ENCODE measurements at places on chromosomes 5 and 9.
A peak's percentile ranks its signal among the peaks of the same experiment; 100 is the strongest.

DNA sequence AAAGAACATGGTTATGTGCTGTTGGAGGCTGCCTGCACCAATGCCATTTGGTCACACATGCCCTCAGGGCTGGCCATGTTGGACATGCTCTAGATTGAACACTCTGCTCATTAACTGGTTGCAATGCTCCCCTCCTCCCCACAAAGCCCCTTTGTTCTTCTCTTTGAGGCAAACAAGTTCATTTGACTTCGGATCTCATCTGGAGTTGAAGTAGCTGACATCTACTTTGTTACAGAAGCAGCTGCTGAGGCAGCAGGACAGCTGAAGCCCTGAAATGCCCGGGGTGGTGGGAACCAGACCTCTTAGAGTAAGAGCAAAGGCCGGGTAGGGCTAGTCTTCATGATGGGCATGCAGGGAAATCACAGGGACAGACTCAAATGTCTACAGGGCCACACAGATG is 123.5 kb downstream of the APBA1 start:
- DNase-seq: no peak

DNA sequence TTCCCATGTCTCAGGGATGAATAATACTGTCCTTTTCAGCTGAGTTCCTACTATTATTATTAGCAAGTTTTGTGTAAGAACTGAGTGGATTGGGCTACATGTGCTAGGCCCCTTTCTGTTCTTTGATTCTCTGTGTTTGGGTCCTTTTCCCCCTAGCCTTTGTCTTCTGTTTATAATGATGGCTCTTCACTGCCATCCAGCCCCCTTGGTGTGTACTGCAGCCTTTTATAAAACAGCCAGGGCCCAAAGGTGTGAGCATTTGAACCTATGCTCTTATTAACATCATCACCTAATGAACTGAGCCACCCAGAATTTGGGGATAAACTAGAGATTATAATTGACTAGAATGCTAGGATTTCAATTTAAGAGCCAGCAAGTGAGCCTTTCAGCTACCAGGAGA is 52.6 kb downstream of the PLAC8L1 start:
- DNase-seq: peak; percentile 32

GRCh38 chr5:36060420-36060887 is 6.2 kb downstream of the UGT3A2 start:
- peak; percentile 60 for DNase-seq

GRCh38 chr9:100117316-100117715 is 18.3 kb downstream of the INVS start:
- DNase-seq: no peak

DNA sequence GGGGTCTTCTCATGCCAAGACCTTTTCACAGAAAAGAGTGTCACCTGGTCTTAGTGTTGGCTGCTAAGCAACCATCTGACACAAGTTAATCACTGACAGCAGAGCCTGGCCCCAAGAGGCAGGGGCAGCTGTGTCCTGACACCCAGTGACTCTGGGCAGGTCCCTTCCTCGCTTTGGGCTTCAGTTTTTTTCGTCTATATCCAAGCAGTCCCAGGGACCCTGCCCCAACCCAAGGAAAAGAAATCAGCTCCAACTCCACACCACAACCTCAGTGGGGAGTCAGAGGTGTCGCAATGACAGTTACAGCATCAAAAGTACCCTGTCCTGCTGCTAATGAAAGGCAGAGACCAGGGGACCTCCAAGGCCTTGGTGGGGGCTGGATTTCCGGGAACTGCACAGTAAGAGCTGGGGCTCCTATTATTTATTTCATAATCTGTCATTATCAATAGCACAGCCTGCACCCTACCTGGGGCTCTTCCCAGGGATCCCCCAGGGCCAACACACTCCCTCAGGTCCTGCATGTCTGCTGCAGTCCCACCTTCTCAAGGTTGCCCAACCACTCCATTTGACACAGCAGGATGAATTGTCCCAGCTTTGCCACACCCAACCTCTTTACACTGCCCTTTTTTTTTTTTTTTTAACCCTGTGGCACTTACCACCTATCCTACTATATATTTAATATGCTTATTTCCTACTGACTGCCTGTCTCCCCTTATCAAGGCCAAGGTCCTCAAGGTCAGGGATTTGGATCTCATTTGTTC is 9.4 kb downstream of the ANKS6 start:
- no peak for DNase-seq

GRCh38 chr9:83011611-83012010 is 51.3 kb downstream of the RASEF start:
- DNase-seq: no peak

- DNase-seq: peak; percentile 48
Measured at GRCh38 chr9:97243606-97244005, 63.9 kb upstream of the CCDC180 start.

DNA sequence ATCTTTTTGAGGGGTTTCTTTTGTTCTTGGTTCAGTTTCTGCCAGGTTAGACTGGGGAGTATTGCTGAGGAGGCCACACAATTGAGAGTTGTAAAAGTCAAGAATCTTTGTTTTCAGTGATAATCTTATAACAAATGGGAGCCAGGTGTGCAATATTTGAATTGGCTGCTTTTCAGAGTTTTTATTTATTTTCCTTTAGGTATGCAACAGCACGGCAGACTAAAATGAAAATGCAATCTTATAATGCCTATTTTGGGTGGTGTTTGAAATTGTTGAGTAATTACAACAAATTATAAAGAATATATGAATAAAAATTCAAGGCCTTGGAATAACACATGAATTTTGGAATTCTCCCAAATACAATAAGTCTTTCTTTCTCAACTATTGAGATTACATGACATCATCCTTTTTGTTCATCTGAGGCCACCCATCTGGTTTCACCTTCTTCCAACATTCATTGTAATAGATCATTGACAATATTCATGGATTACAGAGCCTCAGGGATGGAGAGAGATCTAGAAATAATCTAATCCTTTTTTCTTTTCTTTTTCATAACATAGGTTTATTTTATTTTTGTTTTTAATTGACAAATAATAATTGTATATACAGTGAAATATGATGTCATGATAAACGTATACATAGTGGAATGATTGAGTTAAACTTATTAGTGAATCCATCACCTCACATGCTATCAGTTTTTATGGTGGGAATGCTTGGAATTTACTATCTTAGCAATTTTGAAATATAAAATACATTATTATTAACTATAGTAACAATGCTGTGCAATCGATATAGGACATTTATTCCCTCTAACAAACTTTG is 1061.0 kb downstream of the NR2F1-AS1 start:
- DNase-seq: no peak

DNA sequence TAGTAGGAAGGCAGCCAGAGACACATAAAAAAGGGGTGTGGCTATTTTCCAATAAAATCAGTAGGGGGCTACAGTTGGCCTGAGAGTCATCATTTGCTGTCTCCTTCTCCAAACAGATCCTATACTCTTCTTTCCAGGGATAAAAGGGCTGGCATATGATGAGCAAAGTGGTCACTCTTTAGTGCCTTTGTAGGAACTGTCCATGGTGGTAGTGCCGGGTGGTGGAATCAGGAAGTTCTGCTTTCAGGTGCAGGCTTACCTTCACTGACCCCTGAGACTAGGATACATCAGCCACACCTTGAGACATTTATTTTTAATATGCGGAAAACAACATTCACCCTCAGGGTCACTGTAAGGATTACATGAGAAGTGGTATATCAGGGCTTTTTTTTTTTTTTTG is 80.8 kb downstream of the ASTN2 start:
- DNase-seq: no peak

GRCh38 chr5:152226191-152226590 is 178.9 kb downstream of the NMUR2 start:
- no peak for DNase-seq

- no peak for DNase-seq
Measured at GRCh38 chr5:27220752-27221151, 182.4 kb upstream of the CDH9 start.

DNA sequence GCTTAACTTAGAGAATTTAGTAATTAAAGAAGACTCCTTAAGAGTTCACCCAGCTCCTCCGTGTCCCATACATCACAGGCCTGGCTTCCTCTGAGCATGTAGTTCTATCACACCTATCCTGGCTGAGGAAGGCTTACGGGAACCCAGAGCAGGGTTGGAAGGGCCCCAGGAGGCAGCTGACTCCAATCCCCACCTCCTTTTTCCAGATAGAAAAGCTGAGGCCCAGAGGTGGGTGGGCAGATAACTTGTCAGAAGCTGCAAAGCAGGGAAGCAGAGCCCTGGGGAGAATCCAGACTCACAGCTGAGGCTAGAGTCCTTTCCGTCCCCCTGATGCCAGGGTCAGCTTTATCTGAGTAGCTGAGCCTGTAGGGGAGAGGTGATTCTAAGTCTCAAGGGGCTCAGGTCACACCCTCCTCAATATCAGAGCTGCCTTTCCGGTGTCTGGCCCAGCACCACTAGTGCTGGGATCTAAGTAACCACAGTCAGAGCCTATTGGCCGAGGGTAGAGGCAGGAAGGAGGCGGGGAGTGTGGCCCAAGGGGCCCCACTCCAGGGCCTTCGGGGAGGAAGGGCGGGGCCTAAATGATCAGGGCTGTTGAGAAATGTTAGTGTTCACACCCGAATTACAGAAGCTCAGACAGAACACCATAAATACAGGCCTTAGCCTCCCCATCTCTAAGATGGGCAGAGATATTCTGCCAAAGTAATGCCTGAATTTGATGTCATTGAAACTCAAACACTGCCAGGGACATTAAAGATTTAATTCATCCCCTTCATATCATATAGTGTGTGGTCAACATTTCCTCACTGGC is 9.9 kb downstream of the CCDC69 start:
- peak; percentile 28 for DNase-seq

DNA sequence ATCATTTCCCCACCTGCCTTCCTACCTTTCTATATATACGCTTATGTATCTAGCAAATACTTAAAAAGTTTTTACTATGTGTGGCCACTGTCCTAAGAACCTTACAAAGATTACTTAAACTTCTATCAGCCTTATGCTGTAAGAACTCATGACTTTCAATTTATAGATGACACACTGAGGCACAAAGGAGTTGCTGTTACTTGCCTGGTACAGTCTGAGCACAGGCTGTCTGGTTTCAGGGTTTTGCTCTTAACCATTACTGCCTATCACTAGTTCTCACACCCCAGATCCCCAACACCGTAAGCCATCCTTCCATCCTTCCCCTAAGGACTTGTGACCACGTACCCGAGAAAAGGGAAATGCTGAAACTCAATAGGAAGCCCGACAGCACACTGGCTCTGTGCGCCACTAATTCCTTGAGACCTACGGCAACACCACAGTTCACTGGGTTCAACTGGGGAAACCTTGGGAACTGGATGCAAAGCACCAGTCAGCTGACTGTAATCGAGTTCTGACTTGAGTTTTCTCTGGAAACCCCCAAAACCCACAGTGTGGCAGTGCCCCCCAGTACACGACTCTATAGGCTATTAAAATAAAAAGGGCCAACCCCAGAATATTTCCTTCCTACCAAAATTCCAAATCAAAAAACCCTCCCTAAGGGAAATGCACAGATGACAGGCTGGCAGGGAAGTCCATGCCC is 56.0 kb downstream of the AUH start:
- DNase-seq: no peak

GRCh38 chr9:135660407-135660806 is 2.7 kb upstream of the LCN9 start:
- no peak for DNase-seq

- DNase-seq: peak; percentile 97
Measured at GRCh38 chr5:177494346-177495195, 2.8 kb downstream of the PDLIM7 start.

GRCh38 chr5:39005566-39006232 is 68.5 kb downstream of the RICTOR start:
- DNase-seq: peak; percentile 32

- DNase-seq: no peak
Measured at GRCh38 chr5:9613360-9613759, 16.8 kb downstream of the TAS2R1 start.

DNA sequence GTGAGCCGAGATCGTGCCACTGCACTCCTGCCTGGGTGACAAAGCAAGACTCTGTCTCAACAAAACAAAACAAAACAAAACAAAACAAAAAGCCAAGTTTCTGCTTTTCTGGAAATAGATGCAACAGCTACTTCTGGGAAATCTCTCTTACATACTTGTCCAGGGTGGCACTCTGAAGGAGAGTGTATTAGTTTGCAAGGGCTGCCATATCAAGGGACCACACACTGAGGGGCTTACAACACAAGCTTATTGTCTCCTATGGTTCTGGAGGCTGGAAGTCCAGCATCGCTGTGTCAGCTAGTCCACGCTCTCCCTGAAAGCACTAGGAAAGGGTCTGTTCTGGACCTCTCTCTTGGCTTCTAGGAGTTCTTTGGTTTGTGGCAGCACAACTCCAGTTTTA is 277.9 kb upstream of the WWC1 start:
- DNase-seq: no peak

DNA sequence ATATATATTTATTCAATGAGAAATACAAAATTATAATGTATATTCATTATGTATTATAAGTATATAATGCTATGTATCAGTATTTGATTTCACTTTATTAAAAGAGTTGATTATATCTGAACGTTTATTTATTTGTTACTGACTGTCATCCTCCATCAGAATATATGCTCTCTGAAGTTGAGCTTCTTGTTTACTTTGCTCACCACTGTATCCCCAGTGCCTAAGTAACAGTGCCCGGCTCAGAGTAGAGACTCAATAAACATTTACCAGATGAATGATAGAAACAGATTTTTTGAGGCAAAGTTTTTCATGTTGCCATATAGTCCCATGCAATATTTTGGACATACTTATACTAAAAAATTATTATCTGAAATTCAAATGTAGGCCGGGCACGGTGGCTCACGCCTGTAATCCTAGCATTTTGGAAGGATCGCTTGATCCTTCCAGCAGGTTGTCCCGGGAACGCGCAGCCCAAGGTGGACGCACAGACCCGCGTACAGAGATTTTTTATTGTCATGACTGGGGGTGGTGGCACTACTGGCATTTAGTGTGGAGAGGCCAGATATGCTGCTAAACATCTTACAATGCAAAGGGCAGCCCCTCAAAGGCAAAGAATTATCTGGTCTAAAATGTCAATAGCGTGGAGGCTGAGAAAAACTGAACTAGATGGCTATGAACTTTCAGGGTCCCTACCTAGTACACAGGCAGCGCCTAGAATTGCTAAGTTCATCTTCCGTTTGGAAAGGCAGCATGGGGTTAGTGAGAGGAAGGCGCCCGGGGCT is 761 bp upstream of the DNAJC25 start:
- DNase-seq: no peak

DNA sequence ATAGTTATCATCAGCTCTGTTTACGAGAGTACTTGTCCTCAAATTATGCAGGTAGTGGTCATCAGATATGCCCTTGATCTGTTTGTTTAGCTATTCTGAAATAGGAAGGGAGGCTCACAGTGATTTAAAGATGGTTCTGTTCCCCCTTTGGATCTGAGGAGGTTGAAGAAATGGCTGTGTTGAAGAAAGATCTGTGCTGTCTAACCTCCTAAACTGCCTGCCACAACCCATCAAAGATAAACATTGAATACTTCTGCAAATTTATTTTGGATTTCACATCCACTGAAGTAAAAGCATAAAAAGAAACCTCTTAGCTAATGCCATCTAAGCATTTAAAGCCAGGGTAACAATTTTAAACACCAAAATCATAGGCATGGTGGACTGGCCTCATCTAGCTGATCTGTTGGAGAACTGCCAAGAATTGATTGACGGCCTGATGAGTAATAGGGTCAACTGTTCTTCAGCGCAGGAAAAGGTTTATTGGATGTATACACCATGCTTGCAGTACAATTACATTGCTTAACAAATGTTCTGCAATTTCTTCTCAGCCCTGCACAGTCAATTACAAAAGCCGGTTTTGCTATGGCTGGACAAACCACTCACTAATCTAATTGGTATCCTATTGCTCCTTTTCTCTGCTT is 97.6 kb downstream of the SEMA6A start:
- no peak for DNase-seq

- no peak for DNase-seq
Measured at GRCh38 chr5:179378116-179378440, 32.8 kb upstream of the ADAMTS2 start.
